ENCODE measurements at places on chromosomes 5 and 9. TPM values are rescaled to one million over a fixed set of nuclear protein-coding genes. Genes with fewer than 3 reads are reported as not detected.

The IL9 gene
- total RNA-seq = not detected

The PPP3R2 gene
- not detected for total RNA-seq

The ALG2 gene
- 43.1 TPM for total RNA-seq

The C1QTNF3 gene
- total RNA-seq = 7.0 TPM

The ARID3C gene
- not detected for total RNA-seq

The GLDC gene
- 6.4 TPM for total RNA-seq

The LTC4S gene
- 26.0 TPM for total RNA-seq

DNA sequence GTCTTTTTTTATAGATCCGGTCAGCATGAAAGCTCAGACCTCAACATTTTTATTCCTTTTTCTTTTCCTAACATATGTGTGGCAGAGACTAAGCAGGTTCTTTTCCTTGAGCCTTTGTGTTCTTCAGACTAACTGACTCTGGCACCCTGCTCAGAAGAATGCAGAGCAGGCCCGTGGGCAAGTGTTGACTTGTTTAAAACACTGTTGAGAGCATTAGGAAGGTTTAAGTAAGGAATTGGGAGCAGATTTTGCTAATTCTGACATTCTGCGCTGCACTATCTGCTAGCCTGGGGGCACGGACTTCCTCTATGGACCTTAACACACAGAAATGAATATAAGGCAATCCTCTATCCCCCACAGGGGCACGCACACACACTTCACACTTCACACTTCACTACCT, 182.5 kb upstream of the PIK3R1 start:
- DNase-seq = no peak

DNA sequence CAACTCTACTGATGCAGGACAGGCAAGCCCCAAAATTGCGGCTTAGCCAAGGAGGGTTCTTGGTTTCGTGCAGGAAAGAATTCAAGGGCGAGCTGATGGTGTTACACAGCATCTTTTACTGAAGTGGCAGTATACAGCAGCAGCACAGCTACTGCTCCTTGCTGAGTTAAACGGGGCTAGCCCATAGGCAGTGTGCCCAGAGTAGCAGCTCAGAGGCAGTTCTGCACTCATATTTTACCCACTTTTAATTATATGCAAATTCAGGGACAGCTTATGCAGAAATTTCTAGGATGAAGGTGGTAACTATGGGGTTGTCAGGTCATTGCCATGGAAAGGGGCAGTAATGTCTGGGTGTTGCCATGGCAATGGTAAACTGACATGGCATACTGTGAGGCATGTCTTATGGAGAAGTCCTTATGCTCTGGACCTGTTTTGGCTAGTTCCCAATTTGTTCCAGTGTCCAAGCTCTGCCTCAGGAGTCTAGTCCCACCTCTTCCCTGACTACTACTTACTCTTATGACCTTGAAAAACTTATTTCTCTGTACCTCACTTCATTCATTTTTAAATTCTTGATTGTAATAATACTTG, 2.0 kb upstream of the SPINK9 start:
- no peak for DNase-seq

DNA sequence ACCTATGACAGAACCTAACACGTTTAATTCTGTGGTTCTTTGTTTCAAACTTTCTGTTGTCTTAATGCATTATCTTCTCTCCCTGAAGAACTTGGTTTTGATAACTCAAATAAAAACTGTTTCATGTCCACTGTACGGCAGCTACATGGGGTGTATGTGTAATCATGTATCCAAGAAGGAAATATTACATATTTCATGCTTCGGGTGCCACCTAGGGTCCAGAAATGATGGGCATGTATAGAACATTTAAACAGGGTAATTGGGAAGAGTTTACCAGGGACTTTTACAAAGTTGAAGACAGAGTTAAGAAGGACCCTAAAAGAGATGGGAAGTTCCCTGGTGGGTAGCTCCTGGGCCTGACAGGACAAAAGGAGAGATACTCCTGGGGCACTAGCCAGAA, 291.3 kb downstream of the FBXL7 start:
- no peak for DNase-seq

GRCh38 chr5:142399891-142400290, 75.1 kb upstream of the SPRY4 start:
- no peak for DNase-seq

DNA sequence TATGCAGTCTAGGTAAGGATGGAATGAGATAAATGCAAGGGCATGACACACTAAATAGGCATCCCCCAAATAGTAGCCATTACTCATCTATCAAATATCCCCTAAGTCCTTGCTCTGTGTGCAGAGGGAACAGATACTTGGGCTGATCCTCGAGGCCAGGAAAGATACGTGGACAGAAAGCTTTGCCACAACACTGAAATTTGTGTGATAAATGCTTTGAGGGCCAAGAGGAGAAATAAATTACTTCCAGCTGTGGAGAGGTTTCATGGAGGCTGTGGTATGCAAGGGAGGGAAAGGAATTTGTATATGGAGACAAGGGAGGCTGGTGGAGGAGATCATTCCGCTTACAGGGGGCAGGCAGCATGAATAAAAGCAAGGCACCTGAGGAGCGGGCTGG, 18.5 kb downstream of the ATOX1 start:
- no peak for DNase-seq

DNA sequence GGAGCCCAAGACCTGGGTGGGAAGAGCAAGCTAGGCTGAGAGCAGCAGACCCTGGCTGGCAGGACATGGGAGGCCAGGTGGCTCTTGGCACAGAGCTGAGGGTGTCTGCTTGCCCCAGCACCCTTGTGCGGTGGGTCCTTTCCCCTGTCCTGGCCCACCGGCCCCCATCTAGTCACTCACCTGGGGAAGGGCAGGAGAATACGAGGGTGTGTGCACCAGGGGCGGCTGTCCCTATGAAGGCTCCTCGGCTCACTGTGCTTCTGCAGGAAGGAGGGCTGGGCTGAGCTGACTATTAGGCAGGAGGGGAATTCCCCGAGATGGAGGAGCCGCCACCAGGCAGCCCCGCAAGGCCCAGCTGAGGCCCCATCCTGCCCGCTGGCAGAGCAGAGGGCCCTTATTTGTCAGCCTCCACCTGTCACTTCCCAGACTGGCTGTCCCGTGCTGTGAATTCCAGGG, 6.1 kb upstream of the TNIP1 start:
- DNase-seq = no peak

- peak; percentile 88 for DNase-seq
Observed at GRCh38 chr5:1118738-1119137, 6.9 kb upstream of the SLC12A7 start.

DNA sequence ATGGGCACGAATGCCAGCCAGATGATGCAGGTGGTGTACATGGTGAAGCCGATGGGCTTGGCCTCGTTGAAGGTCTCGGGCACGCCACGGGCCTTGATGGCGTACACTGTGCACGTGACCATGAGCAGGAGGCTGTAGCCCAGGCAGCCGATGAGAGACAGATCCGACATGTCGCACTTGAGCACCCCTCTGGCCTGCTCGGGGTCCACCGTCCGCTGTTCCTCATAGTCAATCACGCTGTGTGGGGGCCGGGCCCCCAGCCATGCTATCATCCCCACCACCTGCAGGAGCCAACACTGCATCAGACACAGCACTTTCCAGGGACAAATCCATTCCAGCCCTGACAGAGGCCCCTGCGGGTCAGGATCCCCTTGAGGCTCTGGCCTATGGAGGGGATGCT, 12.2 kb downstream of the GRM6 start:
- no peak for DNase-seq

GRCh38 chr5:77129391-77129990, 42.4 kb upstream of the ZBED3 start:
- DNase-seq = no peak

- peak; percentile 51 for DNase-seq
Observed at GRCh38 chr5:54518146-54518817, 723 bp downstream of the SNX18 start.

GRCh38 chr9:84788803-84789462, 119.4 kb downstream of the NTRK2 start:
- DNase-seq = no peak

- DNase-seq = no peak
Observed at GRCh38 chr9:90296539-90296938, 346.1 kb downstream of the DIRAS2 start.

All from mucosa of gallbladder (tissue), 1 donor.